ENCODE measurements at places on chromosomes 1 and 21. TPM values are rescaled to one million over a fixed set of nuclear protein-coding genes. Genes with fewer than 3 reads are reported as not detected.

- H3K4me1 ChIP-seq: peaks cover 76% of the 10 kb centered on the region
- H3K36me3 ChIP-seq: peaks cover 1% of the 10 kb centered on the region
- H3K27me3 ChIP-seq: no peaks in the 10 kb centered on the region
- peak; percentile 78 for DNase-seq
- peak overlapping the region; percentile 47 for H3K4me3 ChIP-seq
Measured at GRCh38 chr1:66271216-66271903, 262.6 kb upstream of the SGIP1 start.

DNA sequence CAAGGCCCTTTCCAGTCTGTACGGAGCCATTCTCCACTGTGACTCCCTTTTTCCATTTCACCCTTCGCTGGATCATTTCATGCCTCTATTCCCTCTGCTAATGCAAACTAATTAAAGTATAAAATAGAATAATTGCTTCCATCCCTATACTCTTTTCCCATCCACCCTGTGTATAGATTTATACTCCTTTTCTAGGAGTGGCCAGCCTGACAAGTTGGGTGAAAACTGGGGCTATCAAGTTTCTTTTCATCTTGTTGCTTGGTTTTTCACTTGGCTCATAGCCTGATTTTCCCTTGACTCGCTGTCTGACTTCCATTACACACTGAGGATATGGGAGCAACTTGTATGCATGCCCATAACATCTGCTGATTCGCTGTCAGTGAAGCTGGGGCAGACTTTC lies 107.0 kb downstream of the PLXNA2 start:
- no peak overlapping the region for H3K27ac ChIP-seq
- no peak for DNase-seq
- H3K4me3 ChIP-seq: no peak overlapping the region
- no peaks in the 10 kb centered on the region for H3K4me1 ChIP-seq
- no peaks in the 10 kb centered on the region for H3K27me3 ChIP-seq
- H3K36me3 ChIP-seq: no peaks in the 10 kb centered on the region

DNA sequence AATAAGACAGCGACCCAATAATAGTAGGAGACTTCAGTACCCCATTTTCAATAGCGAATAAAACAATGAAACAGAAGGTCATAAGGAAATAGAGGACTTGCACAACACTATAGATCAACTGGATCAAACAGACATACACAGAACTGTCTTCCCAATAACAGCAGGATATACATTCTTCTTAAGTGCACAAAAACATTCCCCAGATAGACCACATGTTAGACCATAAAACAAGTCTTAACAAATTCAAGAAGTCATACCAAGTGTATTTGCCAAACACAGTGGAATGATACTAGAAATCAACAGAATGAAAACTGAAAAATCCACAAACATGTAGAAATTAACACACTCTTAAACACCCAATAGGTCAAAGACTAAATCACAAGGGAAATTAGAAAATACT lies 78.0 kb downstream of the LBR start:
- no peaks in the 10 kb centered on the region for H3K36me3 ChIP-seq
- H3K27ac ChIP-seq: no peak overlapping the region
- H3K4me1 ChIP-seq: no peaks in the 10 kb centered on the region
- peaks cover 16% of the 10 kb centered on the region for H3K27me3 ChIP-seq

The ORC1 gene
- total RNA-seq: 51.0 TPM

The SMCP gene
- not detected for total RNA-seq

Measured in activated CD4-positive, alpha-beta T cell treated with anti-CD3 and anti-CD28 coated beads for 36 hours (primary cell).